ENCODE measurements at places on chromosomes 4 and X.
A peak's percentile ranks its signal among the peaks of the same experiment; 100 is the strongest.

GRCh38 chrX:119605464-119606279 is 552 bp downstream of the NKRF start:
- peak; percentile 25 for DNase-seq

DNA sequence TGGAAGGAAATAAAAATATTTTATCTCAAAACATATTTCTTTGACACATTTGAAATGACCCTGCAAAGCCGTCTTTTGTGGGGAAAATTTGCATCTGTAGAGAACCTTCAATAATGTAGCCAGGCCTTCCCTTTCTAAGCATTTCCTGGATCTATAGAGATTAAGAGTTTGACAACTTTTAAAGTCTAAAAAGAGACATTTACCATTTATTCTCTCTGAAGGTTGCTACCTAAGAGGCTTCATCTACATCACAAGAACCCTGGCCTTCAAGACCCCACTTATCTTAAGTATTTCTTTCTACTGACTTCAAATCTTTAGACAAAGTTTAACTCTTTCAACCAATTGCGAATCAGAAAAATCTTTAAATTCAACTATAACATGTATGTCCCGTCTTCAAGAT is 1639.8 kb downstream of the RPA4 start:
- no peak for DNase-seq

DNA sequence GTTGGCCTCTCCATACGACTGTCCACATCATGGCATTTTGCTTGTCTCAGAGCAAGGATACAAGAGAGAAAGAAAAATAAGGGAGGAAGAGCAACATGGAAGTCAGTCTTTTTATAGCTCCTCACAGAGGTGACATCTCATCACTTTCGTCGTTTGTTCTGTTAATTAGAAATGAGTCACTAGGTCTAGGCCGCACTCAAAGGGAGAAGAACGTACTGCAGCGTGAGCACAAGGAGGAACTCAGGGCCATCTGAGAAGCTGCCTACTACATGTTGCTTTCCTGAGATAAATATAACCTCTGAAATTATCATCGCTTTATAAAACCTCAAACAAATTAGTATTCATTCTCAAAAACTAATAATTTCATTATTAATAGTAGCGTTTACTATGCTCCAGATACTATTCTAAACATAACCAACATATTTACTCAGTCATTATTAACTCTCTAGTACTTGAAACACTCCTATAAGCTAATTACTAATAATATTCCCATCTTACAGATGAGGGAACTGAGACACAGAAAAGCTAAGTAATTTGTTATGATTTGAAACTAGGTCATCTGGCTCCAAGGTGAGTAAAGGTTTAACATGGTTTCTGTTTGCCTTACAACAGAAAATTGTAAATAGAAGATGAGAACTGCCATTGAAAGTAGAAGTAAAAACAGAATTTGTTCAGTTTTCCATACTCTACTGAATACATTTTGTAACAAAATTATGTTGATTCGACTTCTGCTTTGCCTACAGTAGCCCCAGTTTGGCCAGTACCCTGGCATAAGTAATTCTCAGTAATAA is 213.2 kb upstream of the UGT8 start:
- DNase-seq = no peak

- no peak for DNase-seq
Observed at GRCh38 chr4:59969909-59970308, 1230.2 kb upstream of the ADGRL3 start.

DNA sequence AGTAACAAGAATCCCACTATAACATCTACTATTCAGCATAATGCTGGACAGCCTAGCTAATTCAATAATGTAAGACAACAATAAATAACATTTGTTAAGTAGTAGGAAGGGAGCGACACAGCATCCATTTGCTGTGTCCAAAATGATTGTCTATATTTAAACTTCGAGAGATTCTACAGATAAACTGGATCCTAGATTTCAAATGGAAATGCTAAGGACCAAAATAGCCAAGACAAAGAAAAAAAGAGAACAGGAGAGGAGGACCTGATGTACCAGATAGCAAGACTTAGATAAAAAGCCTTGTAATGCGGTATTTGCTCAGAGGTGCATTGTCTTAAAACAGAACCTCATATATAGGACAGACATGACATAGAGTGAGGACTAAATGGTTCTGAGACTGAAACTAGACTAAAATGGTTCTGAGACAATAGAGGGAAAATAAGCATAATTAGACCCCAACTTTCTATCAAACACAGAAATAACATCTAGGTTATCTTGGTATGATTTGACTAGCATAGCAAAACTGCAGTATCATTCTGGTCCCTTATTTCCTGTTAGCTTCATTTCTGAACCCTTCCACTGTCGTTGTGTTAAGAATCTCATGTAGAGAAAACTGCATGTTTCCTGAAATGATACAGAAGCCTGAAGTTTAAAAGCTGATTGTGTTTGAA is 3.8 kb downstream of the HPGDS start:
- DNase-seq = no peak

- no peak for DNase-seq
Observed at GRCh38 chr4:171714791-171715454, 98.3 kb upstream of the GALNTL6 start.

DNA sequence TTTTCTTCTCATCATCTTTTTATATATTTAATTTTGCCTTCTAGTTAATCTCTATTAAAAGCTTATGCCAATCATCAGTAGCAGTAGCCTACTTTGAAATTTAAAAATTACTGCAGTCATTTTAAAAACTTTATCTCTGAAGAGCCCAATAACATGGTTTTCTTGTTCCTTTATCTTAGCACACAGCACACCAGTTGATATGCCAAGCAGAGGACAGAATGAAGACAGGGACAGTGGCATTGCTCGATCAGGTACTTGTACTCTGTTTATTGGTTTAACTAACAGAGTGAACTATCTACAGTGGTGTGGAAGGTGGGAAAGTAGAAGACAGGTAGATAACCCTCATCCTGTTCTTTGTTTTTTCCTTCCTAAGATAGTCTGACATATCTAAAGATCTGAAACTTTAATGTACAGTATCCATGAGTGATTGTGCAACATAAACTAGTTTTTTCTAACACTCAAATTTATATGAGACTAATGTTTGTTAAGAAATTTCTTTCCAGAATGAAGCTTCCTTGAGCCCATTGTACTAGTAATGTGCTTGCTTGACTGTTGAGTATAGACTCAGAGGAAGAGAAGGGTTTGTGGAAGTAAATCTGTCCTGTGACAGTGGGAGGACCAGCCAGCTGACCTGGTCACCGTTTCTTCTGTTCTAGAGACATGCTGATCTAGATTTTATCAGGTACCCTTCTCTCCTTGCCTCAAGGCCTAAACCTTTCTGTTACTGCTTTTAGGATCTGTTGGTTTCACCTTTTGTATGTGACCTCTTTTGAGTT is 66.6 kb downstream of the FNIP2 start:
- DNase-seq = no peak

GRCh38 chr4:39698424-39699009 is 581 bp downstream of the UBE2K start:
- DNase-seq = peak; percentile 16
